ENCODE measurements at places on chromosomes 3 and 15.
A peak's percentile ranks its signal among the peaks of the same experiment; 100 is the strongest.

- no peak for DNase-seq
Observed at GRCh38 chr15:90583471-90584252, 53.9 kb downstream of the CRTC3 start.

GRCh38 chr3:176820764-176821163, 376.5 kb downstream of the TBL1XR1 start:
- no peak for DNase-seq

- DNase-seq = no peak
Observed at GRCh38 chr3:177468816-177469215, 271.5 kb upstream of the TBL1XR1 start.

GRCh38 chr15:65366122-65366892, 11.5 kb downstream of the IGDCC3 start:
- DNase-seq = no peak

DNA sequence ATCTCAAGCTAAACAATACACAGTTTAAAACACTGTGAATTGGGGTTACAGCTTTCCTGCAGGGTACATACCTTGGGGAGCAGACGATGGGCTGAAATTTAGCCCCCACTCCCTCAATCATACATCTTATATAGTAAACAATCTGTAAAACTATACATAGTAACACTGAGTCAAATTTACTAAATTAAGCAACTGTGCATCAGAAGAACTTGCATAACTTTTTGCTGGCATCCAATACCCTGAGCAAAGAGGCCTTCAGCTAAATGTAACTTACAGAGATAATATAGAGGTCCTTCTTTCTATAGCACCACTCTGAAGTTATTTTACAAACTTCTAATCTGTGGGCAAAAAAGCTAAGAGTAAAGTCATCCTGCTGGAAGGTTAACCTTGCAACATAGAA, 603.6 kb upstream of the TGFBR2 start:
- DNase-seq = no peak

- DNase-seq = no peak
Observed at GRCh38 chr3:13019243-13020095, 53.8 kb downstream of the IQSEC1 start.

GRCh38 chr3:151576511-151577137, 115.8 kb upstream of the IGSF10 start:
- no peak for DNase-seq

GRCh38 chr3:107629566-107629965, 106.8 kb downstream of the BBX start:
- DNase-seq = no peak

- peak; percentile 10 for DNase-seq
Observed at GRCh38 chr3:63912768-63913588, 795 bp upstream of the SCAANT1 start.

GRCh38 chr15:99708563-99708962, 24.7 kb downstream of the LYSMD4 start:
- DNase-seq = no peak

Data from activated CD4-positive, CD25-positive, alpha-beta regulatory T cell treated with anti-CD3 and anti-CD28 coated beads, Interleukin-2, amount 50 U/mL, for 16 hours (primary cell).